ENCODE measurements at places on chromosomes 1 and 21.

DNA sequence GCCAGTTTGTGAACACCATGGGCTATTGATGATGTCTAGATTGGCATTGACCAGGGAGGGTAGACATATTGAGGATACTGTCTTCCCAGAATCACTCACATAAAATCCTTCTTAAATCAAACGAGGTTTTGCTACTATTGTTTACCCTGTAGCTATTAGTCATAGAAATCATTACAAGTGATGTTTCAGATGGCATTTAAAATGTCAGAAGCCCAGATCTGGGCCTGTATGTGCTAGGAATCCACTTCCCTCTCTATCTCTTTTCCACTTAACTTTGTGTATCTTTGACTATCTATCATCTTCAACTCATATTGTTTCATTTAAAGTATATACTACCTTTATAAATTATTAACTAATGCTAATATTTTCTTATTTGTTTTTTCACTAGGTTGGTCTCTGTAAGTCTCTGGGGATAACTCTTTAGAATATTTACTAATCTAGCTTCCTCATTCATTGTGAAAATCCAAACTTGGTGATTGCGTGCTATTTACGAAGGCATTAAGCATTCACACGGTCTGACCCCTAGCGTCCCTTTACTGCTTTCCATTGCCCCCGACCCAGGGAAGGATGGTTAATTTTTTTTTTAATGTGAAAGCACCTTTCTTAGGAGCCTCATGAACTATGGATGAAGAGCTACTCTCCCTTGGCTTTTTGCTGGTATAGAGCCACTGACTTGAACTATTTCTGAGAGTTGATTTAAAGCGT, 281.8 kb downstream of the GPATCH2 start:
- DNase-seq = no peak

DNA sequence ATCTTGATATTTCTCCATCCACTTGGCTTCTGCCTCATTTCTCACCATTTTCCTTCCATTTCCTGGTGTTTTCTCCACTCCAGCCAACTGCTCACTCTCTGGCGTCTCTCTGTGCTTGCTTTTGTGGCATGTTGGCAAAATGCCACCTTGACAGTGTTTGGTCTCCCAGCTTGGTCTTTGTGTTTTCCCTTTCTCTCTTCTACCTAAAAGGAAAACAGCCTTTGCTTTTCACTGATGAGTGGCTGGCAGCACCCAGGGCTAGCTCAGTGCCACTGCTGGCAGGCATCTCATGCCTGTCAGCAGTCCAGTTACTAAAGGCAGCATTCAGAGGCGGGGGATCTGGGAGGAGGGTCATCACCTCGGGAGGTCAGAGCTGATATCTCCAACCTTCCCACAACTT, 55.3 kb upstream of the DSCAM start:
- DNase-seq = no peak

DNA sequence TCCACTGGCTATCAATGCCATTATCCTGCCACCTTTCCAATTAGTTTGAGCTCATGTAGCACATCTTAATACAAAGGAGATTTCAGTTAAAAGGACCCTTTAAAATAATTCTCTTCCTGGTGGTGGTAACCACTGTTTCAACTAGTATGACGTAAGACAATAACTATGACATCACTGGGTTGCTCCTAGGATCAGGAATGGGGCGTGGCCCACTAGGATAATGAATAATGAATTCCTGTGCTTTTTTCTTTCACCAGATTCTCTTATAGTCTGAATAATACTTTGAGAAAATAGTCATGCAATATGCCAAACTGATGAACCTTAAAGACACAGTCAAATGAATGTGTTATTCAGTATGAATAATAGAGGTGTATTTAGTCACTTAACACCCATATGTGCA, 10.6 kb upstream of the KIFAP3 start:
- no peak for DNase-seq

GRCh38 chr1:11664336-11665065, 501 bp downstream of the FBXO6 start:
- no peak for DNase-seq

DNA sequence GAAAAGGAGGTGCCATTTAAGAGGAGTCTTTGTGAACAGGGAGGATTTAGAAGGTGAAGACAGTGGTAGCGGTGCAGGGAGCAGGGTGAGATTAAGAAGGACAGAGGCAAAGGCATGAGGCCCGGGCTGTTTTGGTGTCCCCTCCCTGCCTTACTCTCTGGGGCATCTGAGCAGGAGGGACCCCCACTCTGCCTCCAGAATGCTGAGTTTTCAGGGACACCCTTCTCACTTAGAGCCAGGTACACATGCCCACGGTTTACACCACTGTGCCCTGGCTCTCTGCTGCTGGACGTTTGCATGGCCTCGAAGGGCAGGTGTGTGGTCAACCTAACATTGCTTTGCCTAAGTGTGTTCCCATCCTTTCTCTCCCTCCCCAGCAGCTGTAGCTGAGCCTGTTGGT, 20.5 kb upstream of the PARP1 start:
- no peak for DNase-seq

DNA sequence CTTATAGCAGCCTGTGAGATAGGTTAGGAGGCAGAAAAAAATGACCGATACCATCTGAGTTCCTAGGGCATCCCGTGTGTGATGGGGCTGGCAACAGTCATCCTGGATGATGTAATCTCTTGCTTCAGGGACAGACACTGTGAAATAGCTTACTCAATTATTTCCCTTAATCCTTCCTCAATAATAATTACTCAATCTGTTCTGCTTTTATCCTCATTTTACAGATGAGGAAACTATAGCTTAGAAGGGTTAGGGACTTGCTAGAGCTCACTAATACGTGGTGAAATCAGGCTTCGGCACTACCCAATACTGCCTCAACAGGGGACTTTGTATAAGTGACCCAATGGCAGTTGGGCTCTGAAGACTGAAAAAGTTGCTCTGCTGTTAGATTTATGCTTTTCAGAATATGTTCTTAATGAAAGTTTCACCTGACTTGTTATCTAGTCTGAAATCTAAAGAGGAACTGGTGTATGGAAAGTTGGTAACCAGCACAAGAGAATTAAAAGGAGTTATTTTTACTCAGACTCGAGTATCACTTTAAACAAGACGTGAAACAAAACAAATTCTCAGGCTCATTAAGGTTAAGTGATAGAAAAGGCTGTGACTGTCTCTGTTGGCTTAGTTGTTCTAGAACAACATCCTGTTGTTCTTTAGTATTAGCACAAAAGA, 14.4 kb downstream of the CD55 start:
- no peak for DNase-seq

- DNase-seq = no peak
These were observed 716.2 kb downstream of the NCAM2 start for GRCh38 chr21:21714426-21714825.

DNA sequence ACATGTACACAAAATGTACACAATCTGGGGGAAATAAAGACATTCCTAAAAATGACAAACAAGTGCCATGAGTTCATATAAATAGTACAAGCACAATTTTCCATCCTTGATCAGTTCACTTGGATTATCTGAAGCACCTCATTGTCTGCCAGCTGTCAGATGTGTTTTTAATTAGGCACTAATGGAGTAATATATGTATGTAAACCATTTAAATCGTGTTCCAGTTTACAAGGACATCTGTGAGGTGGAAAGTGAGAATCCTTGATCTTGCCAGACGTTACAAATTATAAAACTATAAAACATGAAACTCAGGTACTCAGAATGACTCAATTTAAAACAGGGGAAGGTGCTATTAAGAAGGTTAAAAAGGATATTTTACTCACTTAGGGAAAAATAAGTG, 1312.2 kb downstream of the PLA2G4A start:
- peak; percentile 4 for DNase-seq

DNA sequence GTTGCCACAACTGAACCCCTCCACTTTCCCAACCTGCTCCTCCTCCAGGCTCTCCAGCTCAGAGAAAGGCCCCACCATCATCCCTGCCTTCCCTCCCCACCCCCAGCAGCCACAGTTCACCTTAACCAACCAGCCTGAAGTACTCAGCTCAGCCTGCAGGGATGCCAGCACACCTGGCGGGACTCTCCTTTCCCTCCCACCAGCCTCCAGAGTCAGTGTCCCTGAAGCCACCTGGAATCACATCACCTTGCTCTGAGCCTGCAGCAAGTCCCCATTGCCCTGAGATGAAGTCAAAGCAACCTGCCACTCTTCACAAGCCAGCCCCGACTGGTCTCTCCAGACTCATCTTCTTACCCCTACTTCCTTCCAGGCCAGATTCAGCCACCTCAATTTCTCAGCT, 26.2 kb upstream of the ZC3H12A start:
- DNase-seq = no peak

DNA sequence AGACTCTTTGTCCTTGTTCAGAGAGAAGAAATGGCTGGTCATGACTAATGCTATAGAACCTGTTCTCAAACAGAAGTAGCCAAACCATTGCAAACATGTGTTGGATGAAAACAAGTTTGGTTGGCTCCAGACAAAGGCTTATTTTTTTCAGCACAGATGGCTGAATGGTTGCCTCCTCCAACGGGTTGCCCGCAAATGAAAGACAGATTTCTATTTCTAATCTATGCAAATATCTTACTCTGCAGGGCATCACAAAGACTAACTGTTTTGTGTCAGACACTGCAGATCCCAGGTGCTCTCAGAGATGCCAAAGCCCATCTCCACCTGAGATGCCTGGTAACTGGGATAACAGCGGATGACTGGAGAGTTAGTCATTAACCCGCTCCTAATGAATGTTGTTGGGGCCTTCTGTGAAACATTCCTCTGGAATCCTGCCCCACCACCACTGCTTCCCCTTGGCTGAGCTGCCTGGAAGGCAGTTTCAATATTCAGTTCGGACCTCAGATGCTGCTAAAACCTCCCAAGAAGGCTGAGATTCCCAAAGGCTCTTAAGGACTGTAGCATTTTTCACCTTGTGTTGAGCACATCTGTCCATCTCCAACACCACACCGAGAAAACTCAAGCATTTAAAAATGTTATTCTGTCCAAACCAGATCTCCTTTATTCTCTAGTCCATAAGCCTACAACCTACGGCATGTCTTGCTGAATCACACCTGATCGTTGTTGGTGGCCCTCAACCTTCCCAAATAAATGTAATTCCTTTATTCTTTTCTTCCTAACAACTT, 104.4 kb downstream of the PTPN14 start:
- no peak for DNase-seq

DNA sequence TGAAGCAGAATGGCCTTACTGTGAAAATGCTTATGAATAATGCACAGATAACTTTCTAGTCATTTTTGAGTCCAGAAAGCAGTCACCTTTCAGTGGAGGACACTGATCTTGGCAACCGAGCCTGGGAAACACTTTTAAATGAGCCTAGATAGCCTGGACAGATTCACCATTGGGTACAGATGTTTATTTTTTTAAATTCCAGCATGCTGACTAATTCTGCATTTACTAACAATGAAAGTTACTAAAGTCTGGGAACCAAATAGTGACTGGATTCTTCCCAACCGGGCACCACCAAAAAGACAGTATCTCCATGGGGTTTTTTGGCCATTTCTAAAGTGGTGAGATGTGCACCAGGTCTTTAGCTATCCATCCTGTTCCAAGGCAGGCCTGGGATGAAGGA, 3.3 kb upstream of the FMOD start:
- DNase-seq = no peak

DNA sequence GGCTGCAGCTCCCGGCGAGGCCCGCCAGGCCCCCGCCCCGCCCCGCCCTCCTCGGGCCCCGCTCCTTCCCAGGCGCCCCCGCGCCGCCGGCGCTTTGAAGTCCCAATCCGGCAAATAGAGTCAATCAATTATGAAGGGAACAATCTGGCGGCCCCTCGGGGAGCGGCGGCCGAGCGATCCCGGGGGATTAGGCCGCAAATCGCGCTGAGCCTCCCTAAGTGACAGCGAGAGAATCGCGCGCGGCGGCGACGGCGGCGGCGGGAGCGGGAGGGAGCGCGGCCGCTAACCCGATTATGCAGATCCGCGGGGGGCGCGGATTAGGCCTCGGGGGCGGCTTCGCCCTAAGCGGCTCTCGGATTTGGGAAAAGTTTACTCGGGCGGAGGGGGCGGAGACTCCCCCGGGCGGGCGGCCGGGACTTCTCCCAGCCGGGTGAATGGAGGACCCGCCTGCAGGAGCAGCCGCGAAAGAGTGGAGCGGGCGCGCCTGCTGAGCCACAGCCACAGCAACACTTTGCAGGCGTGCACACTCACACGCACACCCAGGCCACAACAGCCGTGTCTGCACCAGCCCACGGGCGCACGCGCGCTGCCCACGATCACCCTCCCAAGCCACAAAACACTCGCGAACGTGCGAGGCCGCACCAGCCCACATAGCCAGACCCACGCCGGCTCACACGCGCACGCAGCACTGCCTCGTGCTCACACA, 23.0 kb upstream of the DMBX1 start:
- DNase-seq = no peak

- DNase-seq = no peak
These were observed 275.1 kb upstream of the GJB5 start for GRCh38 chr1:34479731-34480130.

DNA sequence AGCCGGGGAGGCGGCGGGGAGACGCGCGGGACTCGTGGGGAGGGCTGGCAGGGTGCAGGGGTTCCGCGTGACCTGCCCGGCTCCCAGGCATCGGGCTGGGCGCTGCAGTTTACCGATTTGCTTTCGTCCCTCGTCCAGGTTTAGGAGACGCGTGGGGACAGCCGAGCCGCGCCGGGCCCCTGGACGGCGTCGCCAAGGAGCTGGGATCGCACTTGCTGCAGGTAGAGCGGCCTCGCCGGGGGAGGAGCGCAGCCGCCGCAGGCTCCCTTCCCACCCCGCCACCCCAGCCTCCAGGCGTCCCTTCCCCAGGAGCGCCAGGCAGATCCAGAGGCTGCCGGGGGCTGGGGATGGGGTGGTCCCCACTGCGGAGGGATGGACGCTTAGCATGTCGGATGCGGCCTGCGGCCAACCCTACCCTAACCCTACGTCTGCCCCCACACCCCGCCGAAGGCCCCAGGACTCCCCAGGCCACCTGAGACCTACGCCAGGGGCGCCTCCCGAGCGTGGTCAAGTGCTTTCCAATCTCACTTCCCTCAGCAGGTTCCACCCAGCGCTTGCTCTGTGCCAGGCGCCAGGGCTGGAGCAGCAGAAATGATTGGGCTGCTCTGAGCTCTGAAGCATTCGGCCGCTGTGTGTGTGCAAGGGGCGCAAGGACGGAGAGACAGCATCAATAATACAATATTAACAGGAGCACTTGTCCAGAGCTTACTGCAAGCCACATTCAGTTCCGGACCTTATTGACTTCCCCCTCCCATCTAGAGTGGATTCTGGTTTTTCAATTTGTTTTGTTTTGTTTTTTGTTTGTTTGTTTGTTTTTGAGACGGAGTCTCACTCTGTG, 10.3 kb downstream of the SIM2 start:
- no peak for DNase-seq
